Calu3 (cell line): ENCODE measurements at places on chromosomes 1 and 21. TPM values are rescaled to one million over a fixed set of nuclear protein-coding genes. Genes with fewer than 3 reads are reported as not detected.

Gene RNU1-2
- total RNA-seq = 1,678 and 1,905 TPM in 2 replicates

Gene RIPK4
- total RNA-seq = 30.0 and 30.3 TPM in 2 replicates

Gene ERMAP
- 8.0 and 9.3 TPM in 2 replicates for total RNA-seq

Gene SIPA1L2
- 1.4 and 1.5 TPM in 2 replicates for total RNA-seq

Gene SEC16B
- total RNA-seq = 4.2 and 6.2 TPM in 2 replicates

Gene TP73
- 0.34 and 0.54 TPM in 2 replicates for total RNA-seq

Gene FMN2
- 0.12 TPM in 1 of 2 replicates, not detected in the other for total RNA-seq

Gene ACKR1
- not detected in 2 replicates for total RNA-seq

Gene SERINC2
- total RNA-seq = 67.7 and 79.8 TPM in 2 replicates

Gene IFNAR2
- total RNA-seq = 25.5 and 31.0 TPM in 2 replicates

Gene SLFNL1
- total RNA-seq = 0.52 and 0.83 TPM in 2 replicates

Gene MPZ
- total RNA-seq = 0.37 and 0.47 TPM in 2 replicates

Gene SLC6A17
- total RNA-seq = 0.20 and 0.24 TPM in 2 replicates

GRCh38 chr1:173330149-173330951 is 123.2 kb upstream of the TNFSF4 start:
- no peak for DNase-seq

- DNase-seq = no peak
These were observed 27.0 kb downstream of the TTC39A start for GRCh38 chr1:51303315-51303714.

GRCh38 chr1:22915231-22915630 is 57.4 kb downstream of the LACTBL1 start:
- DNase-seq = no peak

DNA sequence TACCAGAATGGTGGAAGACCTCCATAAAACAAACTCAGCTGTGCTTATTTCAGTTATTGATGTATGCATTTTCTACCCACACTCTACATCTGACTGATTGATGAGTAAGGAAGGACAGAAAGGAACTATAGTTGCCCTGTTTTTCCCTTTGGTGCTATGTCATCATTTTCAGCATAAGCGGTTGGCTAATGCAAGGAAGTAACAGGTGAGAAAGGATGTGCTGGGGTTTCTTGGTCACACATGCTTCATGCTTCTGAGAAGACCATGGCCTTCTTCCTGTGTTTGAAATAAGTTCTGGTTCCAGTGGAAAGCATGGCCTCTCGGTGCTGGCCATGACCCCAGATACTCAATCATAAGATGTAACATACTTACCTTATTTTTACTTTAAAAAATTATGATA is 541.2 kb downstream of the PTPRU start:
- no peak for DNase-seq

GRCh38 chr1:154490317-154490716 is 11.7 kb upstream of the TDRD10 start:
- DNase-seq = no peak

DNA sequence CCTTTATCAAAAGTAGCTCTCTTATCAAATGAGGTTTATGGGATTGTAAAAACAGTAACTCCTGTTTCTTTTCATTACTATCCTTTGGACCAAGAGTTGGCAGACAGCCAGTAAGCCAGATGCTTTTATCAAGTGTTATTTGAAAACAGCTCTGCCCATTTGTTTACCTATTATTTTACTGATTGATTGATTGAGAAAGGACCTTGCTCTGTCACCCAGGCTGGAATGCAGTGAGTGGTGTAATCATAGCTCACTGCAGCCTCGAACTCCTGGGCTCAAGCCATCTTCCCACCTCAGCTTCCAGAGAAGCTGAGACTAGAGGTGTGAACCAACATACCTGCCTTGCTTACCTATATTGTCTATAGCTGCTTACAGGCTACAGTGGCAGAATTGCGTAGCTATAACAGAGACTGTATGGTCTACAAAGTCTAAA is 3.6 kb downstream of the PRKAB2 start:
- DNase-seq = peak; percentile 11

- DNase-seq = no peak
These were observed 26.8 kb downstream of the VANGL1 start for GRCh38 chr1:115668579-115668978.

- no peak for DNase-seq
These were observed 414.0 kb downstream of the PRDM2 start for GRCh38 chr1:14113841-14114567.

DNA sequence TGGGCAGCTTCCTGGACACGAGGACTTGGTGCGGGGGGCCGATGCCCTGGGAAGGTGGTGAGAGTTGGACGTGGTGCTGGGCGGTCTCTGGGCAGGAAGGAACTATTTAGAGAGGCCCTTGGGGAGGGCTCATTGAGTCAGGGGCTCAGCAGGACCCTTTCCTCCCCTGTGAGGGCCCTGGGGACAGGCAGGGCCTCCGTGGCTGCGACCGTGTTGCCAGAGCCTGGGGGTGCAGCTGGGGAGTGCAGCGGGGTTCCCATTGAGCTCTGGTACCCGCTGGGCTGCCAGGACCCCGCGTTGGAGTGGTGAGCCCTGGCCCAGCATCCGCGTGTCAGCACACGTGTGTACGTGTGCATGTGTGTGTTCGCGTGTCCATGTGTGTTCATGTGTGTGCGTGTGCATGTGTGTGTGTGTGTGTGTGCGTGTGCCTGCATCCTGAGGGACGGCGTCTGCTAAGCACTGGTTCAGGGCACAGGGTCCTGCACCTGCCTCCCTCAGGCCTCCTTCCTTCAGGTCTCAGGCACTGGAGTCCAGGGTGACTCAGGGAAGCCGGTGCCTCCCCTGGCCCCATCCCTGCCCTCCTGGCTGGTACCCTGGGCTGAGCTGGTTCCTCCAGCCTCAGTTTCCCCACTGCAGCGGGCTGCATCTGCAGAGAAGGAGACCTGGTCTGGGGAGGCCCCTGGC is 10.7 kb downstream of the RNF223 start:
- no peak for DNase-seq

- no peak for DNase-seq
These were observed 17.1 kb downstream of the SPRTN start for GRCh38 chr1:231355171-231355570.

- peak; percentile 25 for DNase-seq
These were observed 20.7 kb upstream of the PADI4 start for GRCh38 chr1:17287130-17287776.

DNA sequence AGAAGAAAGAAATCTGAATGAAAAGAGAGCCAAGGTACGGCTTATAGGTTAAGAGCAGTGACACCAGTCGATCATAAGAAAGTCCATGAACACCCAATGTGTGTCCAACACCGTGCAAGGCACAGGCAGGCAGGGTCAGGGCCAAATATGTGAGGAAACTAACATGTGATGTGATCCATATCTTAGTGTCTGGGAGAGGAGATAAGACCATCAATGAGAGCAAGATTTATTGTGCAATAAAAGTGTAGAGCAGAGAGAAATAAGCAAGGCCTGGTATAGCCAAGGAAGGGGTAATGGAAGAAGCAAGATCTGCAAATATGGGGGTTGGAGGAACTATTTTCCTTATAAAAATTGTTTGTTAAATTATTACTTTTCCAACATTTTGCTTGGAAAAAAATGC is 198.8 kb downstream of the CRB1 start:
- no peak for DNase-seq

DNA sequence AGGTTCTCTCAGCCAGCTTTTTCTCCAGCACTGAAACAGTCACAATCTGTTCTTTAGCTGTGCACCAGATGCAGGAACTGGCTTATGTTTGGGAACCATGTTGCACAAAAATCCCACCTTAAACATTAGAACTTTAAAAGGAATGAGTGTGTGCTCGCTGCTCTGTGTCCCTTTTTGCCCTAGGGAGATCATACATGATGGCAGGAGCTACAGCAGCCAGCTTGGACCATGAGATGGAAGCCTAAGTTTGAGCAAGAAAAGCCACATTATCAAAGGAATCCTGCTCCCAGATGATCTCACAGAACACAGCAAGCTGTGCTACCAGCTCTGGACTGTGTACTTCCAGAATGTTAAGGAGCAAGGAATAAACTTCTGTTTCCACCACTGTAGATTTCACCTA is 3.5 kb downstream of the ZBTB17 start:
- DNase-seq = no peak

GRCh38 chr1:109383854-109384253 is 13.9 kb downstream of the SORT1 start:
- no peak for DNase-seq

GRCh38 chr1:204190212-204191211 is 5.8 kb downstream of the KISS1 start:
- peak; percentile 24 for DNase-seq

DNA sequence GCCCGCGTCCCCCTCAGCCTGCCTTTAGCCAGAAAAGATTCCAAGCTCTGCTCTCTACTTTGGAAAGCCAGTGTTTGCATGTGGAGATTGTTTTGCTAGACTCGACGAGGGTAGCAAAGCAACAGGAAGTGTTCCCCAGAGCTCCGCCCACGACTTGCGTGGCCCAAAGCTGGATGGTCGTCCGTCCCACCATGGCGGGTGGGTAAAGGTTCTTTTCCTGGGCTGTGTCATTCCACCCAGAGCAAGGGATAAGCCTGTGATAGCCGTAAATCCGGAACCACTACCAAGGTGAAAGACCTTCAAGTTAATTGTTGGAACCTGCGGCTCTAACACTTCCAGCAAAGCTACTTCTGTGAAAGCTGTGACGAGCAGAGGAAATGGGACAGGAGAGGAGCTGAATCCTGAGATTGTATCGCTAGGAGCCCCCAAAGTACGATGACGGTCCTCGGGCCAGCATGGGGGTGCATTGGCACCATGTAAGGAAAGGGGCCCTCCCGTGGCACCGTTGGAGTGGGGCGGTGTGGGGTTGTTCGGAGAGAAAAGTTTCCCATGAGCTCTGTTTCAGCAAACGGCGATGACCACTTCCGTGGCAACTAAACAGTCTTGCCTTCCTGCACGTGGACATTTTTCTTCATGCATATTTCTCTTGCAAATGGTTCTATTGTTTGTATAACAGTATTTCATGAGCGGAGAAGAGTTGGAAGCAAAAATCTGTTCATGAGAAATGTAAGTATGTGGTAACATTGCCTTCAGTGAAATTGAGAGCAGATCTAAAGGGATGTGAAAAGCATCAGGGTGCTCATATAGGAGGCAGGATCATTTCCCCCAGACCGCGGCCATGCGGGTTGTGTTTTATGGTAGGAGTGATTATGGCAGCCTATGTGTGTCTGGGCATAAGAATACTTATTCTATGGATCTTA is 8.4 kb downstream of the MX2 start:
- DNase-seq = no peak

DNA sequence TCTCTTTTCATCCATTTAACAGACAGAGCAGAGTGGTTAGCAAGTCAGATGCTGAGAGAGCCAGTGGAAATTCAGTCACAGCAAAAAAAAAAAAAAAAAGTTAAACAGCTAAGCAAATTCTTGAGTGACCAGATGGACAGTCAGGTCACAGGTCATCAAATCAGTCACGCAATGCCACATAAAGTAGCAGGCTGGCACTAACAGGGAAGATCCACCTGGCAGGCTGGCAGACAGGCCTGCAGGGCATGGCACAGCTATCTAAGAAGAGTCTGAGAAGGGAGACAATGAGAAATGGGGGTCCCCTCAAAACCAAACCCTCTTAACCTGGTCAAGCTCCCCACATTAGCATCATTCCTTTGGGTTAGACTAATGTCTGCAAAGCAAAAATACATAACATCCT is 371.9 kb downstream of the TTLL7 start:
- no peak for DNase-seq

DNA sequence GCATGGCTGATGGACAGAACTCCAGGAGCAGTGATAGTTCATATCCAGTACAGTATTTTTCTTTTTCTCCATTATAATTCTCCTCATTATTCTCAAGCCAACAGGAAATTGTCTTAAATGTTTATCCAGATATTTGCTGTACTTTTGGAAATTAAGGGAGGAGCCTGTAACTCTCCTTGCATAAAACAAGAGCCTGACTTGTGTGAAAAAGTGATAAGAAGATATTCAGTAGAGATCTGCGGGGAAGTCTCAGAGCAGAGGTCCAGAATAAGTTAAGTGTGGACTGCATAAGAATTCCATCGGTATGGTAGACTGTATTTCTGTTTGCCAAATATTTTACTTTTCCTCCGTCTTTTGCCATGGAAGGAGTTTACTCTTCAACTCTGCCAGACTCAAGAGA is 70.2 kb downstream of the BACH1 start:
- DNase-seq = no peak

DNA sequence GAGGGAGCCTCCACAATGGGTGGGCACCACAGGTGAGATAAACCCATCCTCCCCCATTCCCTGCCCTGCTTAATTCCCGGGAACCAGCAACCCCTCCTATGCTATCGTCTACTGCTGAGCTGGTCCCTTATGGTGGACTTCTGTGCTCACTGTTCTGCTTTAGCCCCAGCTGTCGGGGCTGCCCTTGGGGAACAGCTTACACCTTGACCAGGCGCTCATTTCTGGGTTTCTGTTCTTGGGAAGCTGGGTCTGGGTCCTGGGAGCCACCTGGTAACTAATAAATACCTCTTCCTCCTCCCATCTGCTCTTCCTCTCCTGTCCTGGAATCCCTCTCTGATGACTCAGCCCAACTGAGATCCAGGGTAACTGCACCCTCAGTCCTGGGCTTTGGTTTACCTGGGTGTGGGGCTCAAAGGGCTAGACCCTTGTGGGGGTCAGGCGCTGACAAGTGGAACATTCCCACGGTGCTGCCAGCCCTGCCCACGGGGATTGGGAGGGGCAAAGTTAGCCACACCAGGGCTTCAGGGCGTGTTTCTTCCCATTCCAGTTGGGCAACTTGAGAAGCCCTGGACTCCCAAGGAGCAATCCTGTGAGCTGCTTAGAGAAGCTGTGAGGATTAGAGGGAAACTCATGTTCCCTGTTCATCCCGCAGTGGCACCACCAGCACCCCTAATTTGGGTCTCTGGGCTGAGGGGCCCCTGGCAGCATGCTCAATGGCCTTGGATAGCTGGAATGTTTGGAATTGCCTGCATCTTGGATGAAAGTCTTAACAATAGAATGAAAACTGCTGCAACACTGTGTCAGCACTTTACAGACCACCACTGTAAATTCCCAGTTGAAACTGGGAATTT is 1.6 kb downstream of the PCAT6 start:
- DNase-seq = peak; percentile 28

- DNase-seq = no peak
These were observed 125.0 kb downstream of the KIAA0319L start for GRCh38 chr1:35432231-35432630.

- no peak for DNase-seq
These were observed 109.5 kb downstream of the TBX15 start for GRCh38 chr1:118878661-118879060.

DNA sequence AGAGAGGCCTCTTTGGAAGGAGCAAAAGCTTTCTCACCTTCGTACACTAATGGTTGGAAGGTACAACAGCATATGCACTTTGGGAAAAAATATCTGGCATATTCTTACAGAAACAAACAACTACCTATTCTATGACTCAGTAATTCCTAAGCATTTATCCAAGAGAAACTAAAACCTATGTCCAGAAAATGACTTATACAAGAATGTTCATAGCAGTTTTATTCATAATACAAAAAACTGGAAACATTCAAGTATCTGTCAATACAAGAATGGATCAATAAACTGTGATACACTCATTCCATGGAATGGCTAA is 8.2 kb downstream of the NBPF1 start:
- DNase-seq = no peak

- DNase-seq = no peak
These were observed 36.6 kb upstream of the NHLH2 start for GRCh38 chr1:115877511-115877910.
